H7 (cell line): ENCODE measurements at places on chromosomes 3 and 15. TPM values are rescaled to one million over a fixed set of nuclear protein-coding genes. Genes with fewer than 3 reads are reported as not detected.

The ANKRD34C gene
- not detected in 2 replicates for total RNA-seq

The EAF1 gene
- total RNA-seq = 25.7 and 31.2 TPM in 2 replicates

The TMEM44 gene
- 5.4 and 9.8 TPM in 2 replicates for total RNA-seq

The PLSCR4 gene
- 3.3 and 4.8 TPM in 2 replicates for total RNA-seq

The AMIGO3 gene
- total RNA-seq = 5.7 and 5.8 TPM in 2 replicates

The SCAANT1 gene
- not detected in 2 replicates for total RNA-seq

The ADCY5 gene
- 2.4 and 5.1 TPM in 2 replicates for total RNA-seq

The SCAPER gene
- 8.0 and 8.3 TPM in 2 replicates for total RNA-seq

The PSTPIP1 gene
- 0.21 and 1.3 TPM in 2 replicates for total RNA-seq
